ENCODE measurements at places on chromosomes 4 and X.

- no peak for DNase-seq
Observed at GRCh38 chr4:143768007-143768591, 67.6 kb upstream of the FREM3 start.

- no peak for DNase-seq
Observed at GRCh38 chr4:173411106-173411693, 12.3 kb upstream of the SCRG1 start.

- DNase-seq, result no peak
Observed at GRCh38 chrX:128992107-128992971, 531.0 kb downstream of the SMARCA1 start.

- no peak for DNase-seq
Observed at GRCh38 chr4:75779105-75779757, 54.9 kb downstream of the USO1 start.

DNA sequence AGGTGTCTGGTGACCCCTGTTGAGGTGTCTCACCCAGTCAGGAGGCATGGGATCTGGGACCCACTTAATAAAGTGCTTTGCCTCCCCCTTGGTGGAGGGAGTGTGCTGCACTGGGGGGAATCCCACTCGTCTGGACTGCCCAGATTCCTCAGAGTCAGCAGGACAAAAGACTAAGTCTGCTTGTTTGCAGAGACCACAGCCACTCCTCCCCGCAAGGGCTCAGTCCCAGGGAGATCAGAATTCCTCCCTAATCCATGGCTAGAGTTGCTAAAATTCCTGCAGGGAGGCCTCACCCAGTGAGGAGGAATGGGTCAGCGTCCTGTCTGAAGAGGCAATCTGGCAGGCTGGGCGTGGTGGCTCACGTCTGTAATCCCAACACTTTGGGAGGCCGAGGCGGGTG is 442.2 kb downstream of the PABPC4L start:
- no peak for DNase-seq

DNA sequence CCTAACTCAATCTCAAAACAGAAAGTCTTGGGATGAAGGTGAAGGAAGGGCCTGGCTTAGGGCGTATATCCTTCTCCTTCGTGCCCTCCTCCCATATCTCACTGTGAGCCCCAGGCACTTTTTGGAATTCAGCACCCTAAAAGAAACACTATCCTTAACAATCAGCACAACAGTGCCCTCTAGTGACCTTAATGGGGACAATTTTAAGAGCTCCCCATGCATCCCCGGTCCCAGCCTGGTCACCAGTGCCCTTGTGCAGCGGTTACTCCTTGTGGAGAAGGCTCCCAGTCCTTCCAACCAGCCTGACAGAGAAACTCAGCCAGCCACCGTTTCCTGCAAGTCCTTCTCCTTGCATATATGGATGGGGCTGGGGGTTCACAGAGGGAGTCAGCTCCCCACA is 4.2 kb downstream of the PAK3 start:
- no peak for DNase-seq

- DNase-seq, result no peak
Observed at GRCh38 chrX:21926527-21927278, 13.8 kb upstream of the SMS start.

DNA sequence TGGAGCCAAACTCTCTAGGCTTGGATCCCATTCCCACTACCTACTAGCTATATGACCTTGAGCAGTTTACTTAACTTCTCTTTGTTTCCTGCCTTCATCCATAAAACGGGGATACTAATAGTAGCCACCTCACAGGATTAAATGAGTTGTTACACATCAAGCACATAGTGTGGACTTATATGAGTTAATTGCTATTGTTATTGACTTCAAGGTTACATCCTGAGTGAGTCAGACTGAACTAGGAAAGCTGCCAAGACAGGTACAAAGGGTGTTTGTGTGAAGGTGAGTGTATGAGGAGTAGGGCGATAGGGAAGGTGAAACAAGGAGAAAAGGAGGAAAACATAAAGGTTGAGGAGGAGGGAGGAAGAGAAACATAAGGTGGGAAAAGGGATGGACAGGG is 32.2 kb downstream of the TFDP3 start:
- DNase-seq, result no peak

GRCh38 chr4:128322311-128322710 is 34.7 kb upstream of the PGRMC2 start:
- no peak for DNase-seq

DNA sequence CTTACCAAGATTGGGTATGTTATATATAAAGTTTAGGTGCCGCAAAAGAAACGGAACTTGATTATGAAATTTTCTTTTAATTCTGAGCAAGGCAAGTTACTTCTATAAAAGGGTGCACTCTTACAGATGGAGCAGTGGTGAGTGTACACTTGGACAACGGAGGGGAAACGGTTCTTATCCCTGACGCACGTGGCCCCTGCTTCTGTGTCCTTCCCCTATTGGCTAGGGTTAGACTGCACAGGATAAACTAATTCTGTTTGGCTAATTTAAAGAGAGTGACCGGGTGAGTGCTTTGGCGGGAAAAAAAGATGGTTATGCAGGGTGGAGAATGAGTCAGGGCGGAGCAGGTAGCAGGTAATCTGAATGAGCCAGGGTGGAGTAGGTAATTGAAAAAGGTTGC is 149.5 kb downstream of the GC start:
- no peak for DNase-seq

GRCh38 chr4:7256984-7257810 is 64.9 kb downstream of the SORCS2 start:
- DNase-seq, result peak; percentile 62

DNA sequence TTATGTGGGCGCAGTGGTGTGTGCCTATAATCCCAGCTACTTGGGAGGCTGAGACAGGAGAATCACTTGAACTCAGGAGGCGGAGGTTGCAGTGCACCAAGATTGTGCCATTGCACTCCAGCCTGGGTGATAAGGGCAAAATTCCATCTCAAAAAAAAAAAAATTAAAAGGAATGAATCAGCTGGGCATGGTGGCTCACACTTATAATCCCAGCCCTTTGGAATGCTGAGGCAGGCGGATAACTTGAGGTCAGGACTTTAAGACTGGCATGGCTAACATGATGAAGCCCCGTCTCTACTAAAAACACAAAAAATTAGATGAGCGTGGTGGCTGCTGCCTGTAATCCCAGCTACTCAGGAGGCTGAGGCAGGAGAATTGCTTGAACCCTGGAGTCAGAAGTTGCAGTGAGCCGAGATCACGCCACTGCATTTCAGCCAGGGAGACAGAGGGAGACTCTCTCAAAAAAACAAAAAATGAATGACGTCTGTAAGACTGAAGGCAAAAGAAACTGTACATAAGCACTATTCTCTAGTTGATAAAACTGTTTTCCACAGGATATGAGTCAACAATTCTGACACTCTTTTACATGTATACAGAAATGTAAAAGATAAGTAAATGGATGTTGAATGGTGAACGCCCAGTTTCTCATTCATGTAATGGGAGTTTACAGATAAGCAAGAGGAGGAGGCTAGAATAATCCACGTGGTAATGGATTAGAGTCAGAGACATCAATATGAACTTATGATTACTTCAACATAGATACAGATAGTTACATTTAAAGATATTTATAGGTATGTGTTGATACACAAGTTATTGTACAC is 22.2 kb downstream of the CENPC start:
- DNase-seq, result no peak

DNA sequence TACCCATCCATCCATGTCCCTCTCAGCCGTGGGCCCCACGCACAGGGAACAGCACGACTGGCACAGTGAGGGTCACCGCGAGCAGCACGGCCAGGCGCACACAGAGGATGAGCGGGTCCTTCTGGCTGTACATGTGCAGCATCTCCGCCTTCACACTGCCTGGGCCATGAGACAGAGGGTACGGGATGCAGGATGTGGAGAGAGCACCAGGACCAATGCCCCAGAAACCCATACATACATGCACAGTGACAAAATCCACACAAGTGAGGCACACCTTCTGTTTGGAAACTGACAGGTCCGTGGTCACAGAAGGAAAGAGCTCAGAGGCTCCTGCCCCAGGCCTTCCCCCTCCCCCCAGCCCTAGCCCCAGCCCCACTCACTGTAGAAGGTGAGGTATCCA is 9.5 kb downstream of the SLC38A5 start:
- no peak for DNase-seq

- no peak for DNase-seq
Observed at GRCh38 chr4:23332313-23332712, 557.5 kb downstream of the PPARGC1A start.

DNA sequence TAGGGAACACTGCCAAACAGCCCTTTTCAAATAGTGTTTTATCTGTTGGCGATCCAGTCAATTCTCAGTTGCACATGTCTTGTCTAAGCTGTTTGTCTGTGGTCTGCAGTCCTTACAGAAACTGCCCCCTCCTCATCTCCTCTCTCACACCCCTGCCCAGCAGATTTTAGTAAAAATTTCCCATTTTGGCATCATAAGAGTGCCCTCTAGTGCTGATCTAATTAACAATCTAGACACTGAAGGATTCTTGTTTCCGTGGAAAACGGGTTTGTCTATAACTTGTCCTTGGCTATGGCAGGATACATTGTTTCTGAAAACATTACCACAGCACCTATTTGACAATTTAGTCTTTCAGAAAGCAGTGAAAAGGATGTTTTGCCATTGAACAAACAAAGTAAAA is 227.2 kb upstream of the MBNL3 start:
- DNase-seq, result no peak

DNA sequence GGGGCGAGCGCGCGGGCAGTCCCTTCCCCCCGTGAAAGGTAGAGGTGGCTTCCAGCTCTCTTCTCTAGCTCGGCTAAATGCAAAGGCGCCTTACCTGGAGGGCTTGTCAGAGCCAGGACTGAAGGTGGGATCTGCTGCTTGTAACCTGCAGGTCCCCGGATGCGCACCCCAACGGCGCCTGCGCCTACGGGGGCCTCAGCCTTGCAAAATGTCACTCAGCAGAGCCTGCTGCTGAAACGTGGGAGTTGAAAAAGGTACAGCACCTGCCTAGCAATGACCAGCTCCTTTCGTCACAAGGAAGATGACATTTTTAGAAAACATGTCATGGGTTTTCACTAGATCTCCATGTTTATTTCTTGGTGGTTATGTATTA is 583 bp downstream of the ABHD18 start:
- peak; percentile 35 for DNase-seq

DNA sequence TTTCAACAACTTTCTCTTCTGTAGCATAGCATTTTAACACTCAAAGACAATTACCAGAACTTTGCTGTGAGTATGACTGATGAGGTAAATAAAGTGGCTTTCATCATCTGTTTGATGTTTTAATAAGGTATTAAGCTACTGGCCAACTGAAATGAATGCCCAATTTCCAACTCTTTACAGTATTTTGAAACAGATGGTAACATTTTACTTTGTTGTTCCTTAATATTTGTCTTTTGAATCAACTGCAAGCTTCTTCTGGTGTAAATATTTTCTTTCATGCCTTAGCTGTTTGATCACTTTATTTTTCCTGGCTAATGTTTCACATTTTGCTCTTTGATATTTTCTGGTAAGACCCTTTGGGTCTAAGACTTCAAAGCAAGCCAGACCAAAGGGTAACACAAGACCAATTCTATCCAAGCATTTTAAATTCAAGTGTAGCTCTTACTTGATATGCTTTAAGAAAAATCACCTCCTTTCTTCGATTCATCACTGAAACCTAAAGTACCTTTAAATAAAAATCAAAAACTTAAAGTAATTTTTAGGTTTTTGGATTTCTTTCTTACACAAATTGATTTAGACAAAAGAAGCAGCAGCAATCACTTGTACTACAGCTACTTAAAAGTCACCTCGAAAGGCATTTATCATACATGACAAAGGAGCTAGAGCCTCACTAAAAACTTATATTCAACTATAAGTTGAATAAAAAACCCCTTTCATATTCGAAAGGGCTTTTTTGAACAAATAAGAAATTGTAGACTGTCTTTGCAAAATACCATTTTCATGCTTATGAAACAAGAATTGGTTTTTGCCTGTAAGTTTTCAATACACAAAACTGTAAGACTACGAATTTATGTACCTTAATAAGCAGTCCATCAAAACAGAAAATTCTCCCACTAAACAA is 57.6 kb downstream of the TBCK start:
- DNase-seq, result no peak

DNA sequence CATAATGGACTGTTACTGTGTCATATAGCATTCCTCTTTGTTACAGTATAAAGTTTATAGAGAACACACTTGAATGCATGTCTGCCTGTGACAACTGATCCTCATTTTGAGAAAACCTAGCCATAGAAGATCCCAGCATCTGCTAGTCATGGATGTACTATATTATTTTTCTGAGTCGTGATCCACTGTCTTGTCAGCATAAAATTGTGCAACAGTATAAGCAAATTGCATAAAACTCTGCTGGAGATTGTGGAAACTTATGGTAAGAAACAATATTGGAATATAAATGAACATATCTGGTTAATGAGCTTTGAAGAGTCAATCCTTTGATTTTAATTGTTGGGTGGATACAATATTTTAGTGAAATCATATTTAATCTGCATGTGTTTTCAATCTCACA is 3.6 kb downstream of the NEIL3 start:
- DNase-seq, result no peak

DNA sequence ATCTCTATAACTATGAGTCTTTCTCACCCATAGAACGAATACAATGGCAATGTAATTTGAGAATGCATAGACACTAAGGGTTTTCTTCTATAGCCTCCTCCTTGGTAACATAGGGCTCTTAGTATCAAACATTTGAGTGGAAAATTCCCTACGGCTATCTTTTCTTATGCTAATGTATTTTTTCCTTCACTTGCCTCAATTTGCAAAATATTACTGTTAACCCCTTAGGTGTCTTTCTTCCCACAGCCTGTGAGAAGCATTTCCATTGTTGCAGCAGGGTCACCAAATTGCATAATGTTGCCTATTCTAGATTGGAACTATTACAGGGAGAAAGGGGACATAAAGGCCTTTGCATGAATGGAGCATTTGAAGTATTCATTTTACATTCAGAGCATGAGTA is 140.5 kb upstream of the RAPGEF2 start:
- DNase-seq, result no peak

GRCh38 chr4:40908702-40909362 is 159.1 kb downstream of the NSUN7 start:
- peak; percentile 60 for DNase-seq

GRCh38 chrX:132559101-132559500 is 70.3 kb upstream of the MBNL3 start:
- DNase-seq, result no peak

GRCh38 chr4:95693594-95693993 is 144.8 kb upstream of the UNC5C start:
- DNase-seq, result no peak

- DNase-seq, result no peak
Observed at GRCh38 chr4:133943081-133943480, 258.5 kb downstream of the PABPC4L start.

DNA sequence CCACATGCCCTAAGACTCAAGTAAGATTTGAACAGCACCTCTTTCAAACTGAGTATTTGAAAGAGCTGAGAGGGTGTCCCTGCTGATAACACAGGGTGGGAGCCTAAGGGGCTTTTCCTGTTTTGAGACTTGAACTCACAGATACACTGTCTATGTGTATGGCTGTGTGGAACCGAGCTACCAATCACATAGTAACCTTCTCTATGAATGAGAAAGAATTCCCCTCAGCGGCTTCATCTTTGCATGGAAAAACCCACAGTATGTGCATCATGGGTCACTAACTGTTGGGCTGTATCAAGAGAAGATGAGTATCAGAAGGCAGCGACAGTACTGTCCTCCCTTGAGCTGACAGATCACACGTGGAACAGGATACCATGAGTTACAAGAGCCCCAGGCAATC is 336.3 kb downstream of the AFF2 start:
- DNase-seq, result no peak

Data from left cardiac atrium (tissue), 4 donors.